ENCODE measurements at places on chromosomes 1 and 21.
A peak's percentile ranks its signal among the peaks of the same experiment; 100 is the strongest.

GRCh38 chr1:157540160-157540748 lies 12.1 kb downstream of the FCRL5 start:
- no peaks in the 10 kb centered on the region for H3K27me3 ChIP-seq
- H3K27ac ChIP-seq: no peak overlapping the region

DNA sequence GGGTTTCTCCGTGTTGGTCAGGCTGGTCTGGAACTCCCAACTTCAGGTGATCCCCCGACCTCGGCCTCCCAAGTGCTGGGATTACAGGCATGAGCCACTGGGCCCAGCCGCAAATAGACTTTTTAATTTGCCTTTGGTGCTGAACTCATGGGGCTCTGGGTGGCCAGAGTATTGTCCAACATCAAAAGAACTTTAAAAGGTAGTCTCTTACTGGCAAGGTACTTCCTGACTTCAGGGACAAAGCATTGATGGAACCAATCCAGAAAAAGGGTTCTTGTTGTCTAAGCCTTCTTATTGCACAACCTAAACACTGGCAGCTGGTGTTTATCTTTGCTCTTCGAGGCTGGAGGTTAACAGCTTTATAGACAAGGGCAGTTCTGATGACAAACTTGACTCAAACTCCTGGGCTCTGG lies 3.8 kb upstream of the KTI12 start:
- H3K27me3 ChIP-seq: no peaks in the 10 kb centered on the region
- H3K4me3 ChIP-seq: no peak overlapping the region
- no peaks in the 10 kb centered on the region for H3K4me1 ChIP-seq
- H3K36me3 ChIP-seq: no peaks in the 10 kb centered on the region

DNA sequence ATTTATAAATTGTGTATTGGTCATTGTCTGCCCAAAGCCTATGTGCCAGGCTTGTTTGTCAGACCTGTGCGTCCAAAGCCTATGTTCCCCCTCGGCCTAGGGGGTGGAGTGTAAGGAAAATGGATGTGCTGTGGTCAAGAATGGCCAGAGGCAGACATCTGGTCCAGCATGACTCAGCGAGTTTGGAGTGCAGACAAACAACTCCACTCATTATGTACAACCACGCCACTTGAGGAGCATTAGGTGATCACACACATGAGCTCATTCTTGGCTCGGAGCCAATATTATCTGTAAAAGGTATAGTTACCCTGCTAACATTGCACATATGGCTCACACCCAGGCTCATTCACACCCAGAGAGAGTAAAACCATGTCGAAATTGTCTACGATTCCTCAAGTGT lies 1047.6 kb upstream of the ADGRL4 start:
- no peaks in the 10 kb centered on the region for H3K4me1 ChIP-seq
- no peak overlapping the region for H3K4me3 ChIP-seq
- H3K27me3 ChIP-seq: no peaks in the 10 kb centered on the region
- H3K36me3 ChIP-seq: no peaks in the 10 kb centered on the region

- H3K27me3 ChIP-seq: no peaks in the 10 kb centered on the region
- no peaks in the 10 kb centered on the region for H3K4me1 ChIP-seq
- no peak for DNase-seq
- H3K27ac ChIP-seq: no peak overlapping the region
Measured at GRCh38 chr1:7754234-7754633, 16.9 kb upstream of the VAMP3 start.

GRCh38 chr1:63980740-63981407 lies 207.1 kb downstream of the ROR1 start:
- H3K27ac ChIP-seq: no peak overlapping the region
- no peak overlapping the region for H3K4me3 ChIP-seq
- no peaks in the 10 kb centered on the region for H3K4me1 ChIP-seq
- H3K36me3 ChIP-seq: no peaks in the 10 kb centered on the region
- no peak for DNase-seq

DNA sequence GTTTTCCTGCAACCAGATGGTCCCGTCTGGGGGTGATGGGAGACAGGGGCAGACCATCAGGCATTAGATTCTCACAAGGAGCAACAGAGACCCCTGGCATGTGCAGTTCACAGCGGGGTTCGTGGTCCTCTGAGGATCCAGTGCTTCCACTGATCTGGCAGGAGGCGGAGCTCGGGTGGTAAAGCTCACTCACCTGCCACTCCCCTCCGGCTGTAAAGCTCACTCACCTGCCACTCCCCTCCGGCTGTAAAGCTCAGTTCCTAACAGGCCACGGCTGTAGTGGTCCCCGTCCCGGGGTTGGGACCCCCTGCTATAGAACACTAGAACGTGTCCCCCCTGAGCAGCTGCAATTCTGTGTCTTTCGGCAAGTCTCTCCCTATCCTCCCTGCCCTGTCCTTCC lies 4.6 kb downstream of the KRTAP10-12 start:
- DNase-seq: no peak
- H3K4me1 ChIP-seq: peaks cover 27% of the 10 kb centered on the region
- no peak overlapping the region for H3K4me3 ChIP-seq
- H3K27ac ChIP-seq: no peak overlapping the region

DNA sequence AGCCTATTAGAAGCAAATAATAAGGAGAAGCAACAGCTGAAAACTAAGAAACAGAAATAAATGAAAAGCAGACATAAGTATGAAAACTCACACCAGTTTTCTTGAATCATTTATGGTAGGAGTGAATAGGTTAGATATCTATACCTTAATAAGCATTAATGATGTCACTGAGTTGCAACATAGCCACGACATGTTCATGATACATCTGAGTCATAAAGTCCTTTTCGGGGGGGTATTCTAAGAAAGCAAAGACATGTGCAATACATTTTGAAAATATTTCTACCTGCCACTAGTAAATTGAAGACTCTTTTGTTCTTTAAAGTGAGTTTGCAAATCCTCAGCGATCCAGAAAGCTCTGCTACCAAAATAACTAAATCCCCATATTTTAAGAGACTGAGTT lies 7.2 kb downstream of the CD34 start:
- no peaks in the 10 kb centered on the region for H3K36me3 ChIP-seq
- no peaks in the 10 kb centered on the region for H3K27me3 ChIP-seq
- no peak overlapping the region for H3K27ac ChIP-seq
- DNase-seq: no peak

DNA sequence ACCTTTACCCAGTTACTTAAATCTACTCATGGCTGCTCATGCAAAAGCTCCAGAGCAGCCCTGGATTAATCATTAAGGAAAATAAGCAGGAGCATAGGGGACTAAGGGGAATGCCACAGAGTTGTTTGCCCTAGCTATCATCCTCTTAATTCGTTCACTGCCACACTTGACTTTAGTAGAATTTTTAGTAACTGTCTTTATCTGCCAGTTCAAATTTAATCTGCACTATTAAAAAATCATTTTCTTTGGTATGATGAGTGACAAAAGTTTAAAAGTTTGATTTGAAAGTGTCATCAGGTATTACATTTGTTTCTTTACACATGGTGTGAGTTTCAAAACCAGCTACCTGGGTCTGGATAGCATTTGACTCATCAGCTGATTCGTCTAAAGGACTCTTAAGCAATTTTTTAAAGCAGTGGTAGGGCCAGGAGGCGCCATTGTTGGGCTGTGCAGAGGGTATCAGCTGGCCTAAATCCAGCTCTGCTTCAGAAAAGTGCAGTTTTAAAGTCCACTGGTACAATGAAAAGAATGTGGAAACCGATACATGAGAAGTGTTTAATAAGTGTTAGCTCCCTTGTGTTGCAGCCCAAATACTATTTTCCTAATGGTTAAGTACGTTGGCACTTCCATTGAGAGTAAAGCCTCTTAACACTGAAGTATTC lies 69.9 kb upstream of the DR1 start:
- no peaks in the 10 kb centered on the region for H3K36me3 ChIP-seq
- no peaks in the 10 kb centered on the region for H3K4me1 ChIP-seq
- no peaks in the 10 kb centered on the region for H3K27me3 ChIP-seq
- H3K4me3 ChIP-seq: no peak overlapping the region

- H3K27me3 ChIP-seq: no peaks in the 10 kb centered on the region
- peaks cover 20% of the 10 kb centered on the region for H3K36me3 ChIP-seq
- H3K4me3 ChIP-seq: peak overlapping the region; percentile 98
- no peak overlapping the region for H3K27ac ChIP-seq
- H3K4me1 ChIP-seq: peaks cover 2% of the 10 kb centered on the region
Measured at GRCh38 chr1:145858238-145858900, 512 bp downstream of the PIAS3 start.

DNA sequence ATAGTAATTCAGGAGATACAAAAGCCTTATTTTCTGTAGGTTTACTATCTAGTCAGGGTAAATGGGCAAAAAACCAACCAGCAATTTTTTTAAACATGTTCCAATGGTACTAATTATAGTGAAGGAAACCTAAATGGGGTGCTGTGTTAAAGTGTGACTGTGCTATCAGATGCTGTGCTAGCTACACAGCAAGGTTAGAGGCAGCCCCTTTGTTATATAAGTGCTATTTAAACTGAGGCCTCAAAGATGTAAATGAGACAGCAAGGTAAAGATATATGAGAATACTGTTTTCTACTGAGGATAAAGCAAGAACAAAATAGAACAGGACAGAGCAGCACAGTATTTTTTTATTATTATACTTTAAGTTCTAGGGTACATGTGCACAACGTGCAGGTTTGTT lies 305.4 kb upstream of the RGS18 start:
- no peak overlapping the region for H3K27ac ChIP-seq
- H3K36me3 ChIP-seq: no peaks in the 10 kb centered on the region
- H3K4me1 ChIP-seq: no peaks in the 10 kb centered on the region
- DNase-seq: no peak

DNA sequence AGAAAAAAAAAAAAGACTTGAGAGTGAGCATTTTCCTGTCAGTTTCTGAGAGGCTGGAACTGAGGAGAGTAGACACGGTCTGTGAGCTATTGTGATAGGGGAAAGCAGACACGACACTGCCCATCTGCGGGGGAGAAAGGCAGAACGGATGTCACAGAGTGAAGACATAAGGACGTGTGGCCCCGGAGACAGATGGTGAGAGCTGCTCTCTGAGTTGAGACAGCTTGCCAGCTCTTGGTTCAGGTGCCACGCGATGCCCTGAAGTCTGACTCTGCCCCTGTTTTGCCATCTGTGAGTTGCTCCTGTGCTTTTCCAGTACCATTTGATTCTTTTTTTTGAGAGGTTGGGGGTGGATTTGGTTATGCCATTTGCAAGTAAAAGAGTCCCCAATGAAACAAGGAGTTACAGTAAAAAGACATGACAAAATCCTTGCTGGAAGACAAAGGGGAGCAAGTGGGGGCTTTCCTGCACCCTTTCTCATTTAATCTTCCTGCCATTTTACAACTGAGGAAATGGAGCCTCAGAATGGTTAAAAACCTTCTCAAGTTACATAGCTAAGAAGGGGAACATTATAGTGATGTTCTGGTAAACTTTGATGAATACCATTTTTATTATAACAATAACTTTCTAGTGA lies 128.9 kb upstream of the DNAH14 start:
- no peak overlapping the region for H3K27ac ChIP-seq

DNA sequence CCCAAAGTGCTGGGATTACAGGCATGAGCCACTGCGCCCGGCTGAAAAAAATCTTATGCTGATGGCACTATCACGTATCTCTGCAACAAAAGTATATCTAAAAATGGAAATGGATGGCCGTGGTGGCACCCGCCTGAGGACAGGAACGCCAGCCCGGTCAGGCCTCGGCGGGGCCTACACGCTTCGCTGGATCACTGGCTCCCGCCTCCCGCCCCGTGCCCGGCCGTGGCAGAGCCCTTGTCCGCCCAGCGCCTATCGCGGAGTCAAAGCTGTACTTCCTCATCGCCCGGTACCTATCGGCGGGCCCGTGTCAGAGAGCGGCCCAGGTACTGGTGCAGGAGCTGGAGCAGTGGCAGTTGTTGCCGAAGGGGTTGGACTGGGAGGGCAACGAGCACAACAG lies 28.8 kb upstream of the PDPN start:
- H3K27ac ChIP-seq: no peak overlapping the region
- H3K27me3 ChIP-seq: no peaks in the 10 kb centered on the region
- DNase-seq: no peak
- no peaks in the 10 kb centered on the region for H3K36me3 ChIP-seq
- H3K4me3 ChIP-seq: no peak overlapping the region
- H3K4me1 ChIP-seq: no peaks in the 10 kb centered on the region

DNA sequence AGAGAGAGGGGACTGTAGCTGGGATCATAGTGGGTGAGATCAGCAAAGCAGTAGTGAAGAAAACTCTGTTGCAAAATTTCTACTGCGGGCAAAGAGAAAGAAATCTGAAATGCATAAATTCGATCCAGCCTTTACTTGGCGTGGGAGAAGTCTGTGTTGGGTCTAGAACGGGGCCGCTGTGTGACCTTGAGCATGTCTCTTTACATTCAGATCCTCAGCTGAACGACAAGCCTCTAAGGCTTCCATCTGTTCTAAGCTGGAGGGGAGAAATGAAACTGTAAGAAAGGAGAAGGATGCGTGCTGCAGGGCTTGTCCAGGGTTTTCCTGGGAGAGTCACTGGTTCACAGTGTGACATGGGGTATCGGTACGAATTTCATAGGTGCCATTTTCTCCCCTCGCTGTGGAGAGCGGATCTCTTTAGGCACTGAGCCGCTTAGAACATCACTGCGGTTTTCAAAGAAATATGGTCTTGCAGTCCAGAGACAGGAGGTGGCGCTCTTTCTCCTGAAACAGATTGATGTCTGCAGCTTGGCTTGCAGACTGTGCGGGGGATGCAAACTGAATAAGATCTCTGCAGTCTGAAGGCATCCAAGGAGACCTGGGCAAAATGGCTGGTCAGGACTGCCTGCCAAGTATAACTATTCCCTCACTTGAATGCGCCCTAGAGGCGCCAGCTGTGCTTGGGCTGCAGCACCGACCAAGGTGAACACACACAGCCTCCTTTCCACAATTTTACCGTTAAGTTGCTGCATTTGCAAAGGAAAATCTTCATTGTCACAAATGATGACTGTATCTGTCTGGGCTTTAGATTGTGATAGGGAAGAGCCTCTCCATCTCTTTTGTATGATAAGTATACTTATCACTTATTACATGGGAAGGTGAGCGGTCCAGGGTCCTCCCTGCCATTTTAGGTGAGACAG lies 104.1 kb downstream of the XCL2 start:
- H3K4me1 ChIP-seq: 0 out of 2 replicates have a peak, but pooled peaks cover 2% of the 10 kb centered on the region
- DNase-seq: peak; percentile 89
- H3K36me3 ChIP-seq: no peaks in the 10 kb centered on the region
- no peaks in the 10 kb centered on the region for H3K27me3 ChIP-seq

- H3K27me3 ChIP-seq: no peaks in the 10 kb centered on the region
- no peaks in the 10 kb centered on the region for H3K4me1 ChIP-seq
- no peak overlapping the region for H3K27ac ChIP-seq
- no peak overlapping the region for H3K4me3 ChIP-seq
- DNase-seq: no peak
Measured at GRCh38 chr21:45873866-45874265, 107.7 kb upstream of the COL6A1 start.

- peaks cover 18% of the 10 kb centered on the region for H3K36me3 ChIP-seq
- H3K27ac ChIP-seq: no peak overlapping the region
- no peaks in the 10 kb centered on the region for H3K27me3 ChIP-seq
- no peaks in the 10 kb centered on the region for H3K4me1 ChIP-seq
- H3K4me3 ChIP-seq: no peak overlapping the region
Measured at GRCh38 chr1:11964656-11965055, 15.6 kb upstream of the MFN2 start.

DNA sequence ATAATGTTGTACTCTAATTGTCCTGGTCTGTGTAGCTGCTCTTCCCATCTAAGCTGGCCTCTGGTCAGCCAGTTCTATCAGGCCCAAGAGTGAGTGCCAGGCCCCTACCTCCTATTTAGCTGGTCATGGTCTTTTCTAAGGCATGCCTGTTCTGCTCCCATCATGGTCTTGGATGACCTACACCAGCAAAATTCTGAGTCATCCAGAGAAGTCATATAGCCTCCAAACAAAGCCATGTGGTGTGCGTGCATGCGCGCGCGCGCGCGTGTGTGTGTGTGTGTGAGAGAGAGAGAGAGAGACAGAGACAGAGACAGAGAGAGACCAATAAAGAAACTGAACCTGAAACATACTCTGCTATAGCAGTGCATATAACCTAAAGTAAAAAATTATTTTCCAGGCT lies 254.4 kb downstream of the BRINP2 start:
- no peaks in the 10 kb centered on the region for H3K27me3 ChIP-seq
- no peaks in the 10 kb centered on the region for H3K36me3 ChIP-seq
- H3K4me1 ChIP-seq: no peaks in the 10 kb centered on the region
- no peak for DNase-seq

Measured in iPS DF 6.9 (cell line).